ENCODE measurements at places on chromosomes 7 and 10.

DNA sequence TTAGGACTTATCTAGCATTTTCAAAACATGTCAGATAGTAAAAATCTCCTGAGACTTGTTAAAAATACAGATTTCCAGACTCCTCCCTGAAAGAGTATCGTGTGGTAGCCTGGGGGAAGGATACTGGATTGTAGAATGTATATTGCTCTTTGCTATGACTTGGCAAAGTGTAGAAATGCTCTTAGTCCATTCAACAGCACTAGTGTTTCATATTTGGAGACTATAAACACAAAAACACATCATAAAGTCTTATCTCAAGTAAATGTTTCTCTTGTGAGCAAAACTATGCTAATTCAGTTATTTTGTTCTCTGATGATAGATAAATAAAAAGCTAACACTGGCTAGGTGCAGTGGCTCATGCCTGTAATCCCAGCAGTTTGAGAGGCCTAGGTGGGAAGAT, 137.5 kb upstream of the PRPS1L1 start:
- DNase-seq, result peak; percentile 53

GRCh38 chr10:44857363-44858016, 53.6 kb upstream of the TMEM72 start:
- DNase-seq, result peak; percentile 43

DNA sequence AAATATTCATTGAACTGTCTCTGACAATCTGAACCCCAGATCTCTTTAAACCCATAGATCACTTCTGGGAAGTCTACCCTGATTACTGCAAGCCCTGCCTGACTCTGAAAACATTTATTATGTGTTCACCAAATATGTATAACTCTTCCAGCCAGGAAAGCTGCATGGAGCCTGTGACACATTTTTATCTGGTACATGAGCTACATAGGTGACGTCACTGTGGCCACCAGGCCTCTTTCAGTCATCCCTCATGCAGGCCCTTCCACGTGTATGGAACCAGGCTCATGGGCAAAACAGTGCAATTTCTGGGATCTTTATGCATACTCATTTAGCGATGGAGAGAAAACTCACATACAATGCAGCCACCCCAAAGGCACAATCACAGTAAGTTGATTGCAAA, 133.9 kb upstream of the NUPR2 start:
- no peak for DNase-seq

GRCh38 chr7:45692031-45692430, 117.9 kb downstream of the ADCY1 start:
- DNase-seq, result no peak

DNA sequence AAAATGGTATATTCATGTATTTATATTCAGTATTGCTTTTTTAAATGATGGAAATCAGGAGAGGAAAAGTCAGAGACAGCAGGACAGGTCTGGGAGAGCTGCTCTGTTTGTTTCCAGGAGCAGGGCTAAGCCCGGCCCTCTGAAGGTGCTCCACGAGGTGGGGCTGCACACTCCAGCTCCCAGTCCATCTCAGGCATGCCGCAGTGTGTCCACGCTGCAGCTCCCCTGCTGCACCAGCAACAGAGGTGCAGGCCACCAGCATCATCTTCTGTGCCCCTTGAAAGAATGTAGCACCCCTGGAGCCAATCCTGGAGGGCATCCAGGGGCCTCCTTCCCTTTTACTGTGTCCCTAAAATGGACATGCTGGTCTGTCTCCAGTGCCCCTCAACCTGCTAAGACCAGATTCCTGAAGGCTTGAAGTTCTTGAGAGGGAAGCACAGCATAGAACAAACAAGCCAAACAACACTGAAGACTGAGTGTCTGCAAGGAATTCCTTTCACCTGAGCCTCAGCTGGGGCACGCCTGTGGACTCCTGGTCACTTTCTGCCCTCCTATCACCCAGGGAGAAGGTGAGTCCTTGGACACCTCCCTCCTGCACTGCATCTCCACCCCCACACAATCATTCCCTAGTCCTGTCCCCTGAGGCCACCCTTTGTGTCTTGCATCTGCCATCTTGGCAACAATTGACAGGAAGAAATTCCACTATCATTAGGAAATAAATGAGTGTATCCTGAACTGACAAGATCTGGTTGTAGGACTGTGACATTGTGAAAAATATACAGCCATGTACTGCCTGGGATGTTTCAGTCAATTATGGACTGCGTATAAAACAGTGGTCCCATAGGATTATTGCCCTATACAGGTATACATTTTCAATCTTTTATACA, 100.5 kb downstream of the CXCL12 start:
- no peak for DNase-seq

DNA sequence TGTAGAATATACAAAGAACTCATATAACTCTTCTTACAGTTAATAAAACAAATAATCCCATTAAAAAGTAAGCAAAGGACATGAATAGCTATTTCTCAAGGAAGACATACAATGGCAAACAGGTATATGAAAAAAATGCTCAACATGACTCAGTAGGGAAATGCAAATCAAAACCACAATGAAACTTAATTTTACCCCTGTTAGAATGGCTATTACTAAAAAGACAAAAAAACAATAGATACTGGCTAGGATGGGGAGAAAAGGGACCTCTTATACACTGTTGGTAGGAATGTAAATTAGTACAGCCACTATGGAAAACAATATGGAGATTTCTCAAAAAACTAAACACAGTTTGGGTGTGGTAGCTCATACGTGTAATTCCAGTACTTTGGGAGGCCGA, 37.8 kb downstream of the HERPUD2 start:
- DNase-seq, result no peak

GRCh38 chr7:100963874-100964273, 5.5 kb upstream of the MUC12 start:
- DNase-seq, result no peak

GRCh38 chr10:92530891-92531535, 42.9 kb downstream of the IDE start:
- DNase-seq, result no peak

- DNase-seq, result no peak
Measured at GRCh38 chr10:85542152-85542551, 824.4 kb downstream of the GRID1 start.

DNA sequence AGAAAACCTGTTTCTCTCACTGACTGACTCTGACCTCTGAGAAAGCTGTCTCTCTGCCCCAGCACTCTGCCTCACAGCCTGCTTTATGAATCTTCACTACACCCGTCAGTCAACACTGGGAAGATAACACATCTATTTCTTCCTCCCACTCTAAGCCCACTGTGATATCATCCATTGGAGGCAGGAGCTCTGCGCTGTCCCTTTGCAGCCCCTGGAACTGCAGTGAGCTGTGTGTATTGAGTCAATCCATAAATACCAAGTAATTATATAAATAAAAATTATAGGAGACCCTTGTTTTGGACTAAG, 17.2 kb upstream of the FXYD4 start:
- DNase-seq, result no peak

DNA sequence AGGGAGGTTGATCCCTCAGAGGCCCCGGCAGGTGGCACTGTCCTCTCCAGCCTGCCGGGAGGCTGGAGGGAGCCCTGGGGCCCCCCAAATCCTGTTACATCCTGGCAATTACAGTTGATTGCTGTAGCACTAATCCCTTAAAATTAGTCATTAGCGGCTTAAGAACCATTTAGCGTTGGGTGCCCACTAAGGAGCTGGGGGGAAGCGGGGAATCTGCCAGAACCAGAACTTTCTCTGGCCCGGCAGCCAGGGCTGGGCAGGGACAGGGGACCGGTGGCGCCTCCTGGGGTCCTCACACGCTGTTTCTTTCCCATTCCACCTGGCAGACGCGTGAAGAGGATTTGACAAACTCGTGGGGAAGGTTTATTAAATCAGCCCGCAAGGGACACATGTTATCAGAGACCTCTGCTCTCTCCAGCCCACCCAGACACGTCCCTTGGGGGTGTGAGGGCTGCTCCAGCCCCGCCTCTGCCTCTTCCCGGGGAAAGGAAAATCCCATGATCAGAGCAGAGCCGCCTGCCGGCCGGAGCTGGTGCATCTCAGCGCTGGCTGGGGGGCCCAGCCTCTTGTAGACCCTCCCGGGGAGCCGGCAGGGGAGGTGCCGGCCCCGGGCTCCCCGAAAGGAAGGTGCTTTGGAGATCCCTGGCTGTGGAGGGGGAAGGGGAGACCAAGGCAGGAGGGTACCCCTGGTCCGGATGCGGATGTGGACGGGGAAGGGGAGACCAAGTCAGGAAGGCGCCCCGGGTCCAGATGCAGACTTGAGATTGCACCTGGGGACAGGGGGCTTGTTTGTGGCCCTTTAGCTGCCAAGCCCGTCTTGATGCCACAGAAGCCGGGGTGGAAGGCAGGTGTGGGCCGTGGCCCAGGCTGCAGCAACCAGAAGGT, 142.7 kb downstream of the ELFN1 start:
- no peak for DNase-seq

Measured in amniotic epithelial cell (primary cell).